Stimulated activated naive CD8-positive, alpha-beta T cell treated with anti-CD3 and anti-CD28 coated beads, Interleukin-15, Interleukin-2, amounts not matched to agents 100 U/mL and 50 U/mL, for 24 hours (primary cell): ENCODE measurements at places on chromosomes 11 and 22.

GRCh38 chr11:129612447-129612961, 203.1 kb upstream of the TMEM45B start:
- DNase-seq: no peak

GRCh38 chr11:97359016-97359415, 969.2 kb downstream of the JRKL start:
- DNase-seq: no peak

GRCh38 chr11:108319541-108320145, 96.8 kb downstream of the ATM start:
- DNase-seq: no peak

DNA sequence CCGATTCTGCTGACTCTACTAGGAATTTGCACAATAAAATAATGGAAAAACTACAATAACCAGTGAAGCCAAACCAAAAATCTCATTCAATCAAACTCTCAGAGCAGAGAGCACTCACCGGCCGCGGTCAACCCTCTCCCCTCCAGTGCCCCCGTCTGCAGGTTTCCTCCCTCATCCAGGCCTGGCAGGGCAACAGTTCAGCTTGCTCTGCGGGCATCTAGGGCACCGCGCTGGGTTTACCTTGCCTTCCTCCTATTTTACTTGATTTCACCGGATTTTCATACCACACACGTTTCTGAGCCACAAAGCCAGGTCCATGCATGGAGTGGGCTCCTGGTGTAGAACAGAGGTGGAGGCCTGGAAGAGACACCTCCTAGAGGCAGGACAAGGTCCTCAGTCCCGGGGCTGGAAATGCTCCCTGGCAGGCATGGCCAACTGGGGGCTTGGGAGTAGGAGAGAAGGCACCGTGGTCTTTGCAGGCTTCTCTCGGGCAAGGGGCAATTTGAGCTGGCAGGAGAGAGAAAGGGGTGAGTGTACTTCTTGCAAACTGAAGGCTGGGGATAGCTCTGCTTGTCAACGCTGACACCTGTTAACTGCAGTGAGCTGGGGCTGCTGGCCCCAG, 938.4 kb downstream of the BRD1 start:
- DNase-seq: no peak

GRCh38 chr22:28408709-28409108, 270.9 kb downstream of the TTC28 start:
- DNase-seq: no peak

DNA sequence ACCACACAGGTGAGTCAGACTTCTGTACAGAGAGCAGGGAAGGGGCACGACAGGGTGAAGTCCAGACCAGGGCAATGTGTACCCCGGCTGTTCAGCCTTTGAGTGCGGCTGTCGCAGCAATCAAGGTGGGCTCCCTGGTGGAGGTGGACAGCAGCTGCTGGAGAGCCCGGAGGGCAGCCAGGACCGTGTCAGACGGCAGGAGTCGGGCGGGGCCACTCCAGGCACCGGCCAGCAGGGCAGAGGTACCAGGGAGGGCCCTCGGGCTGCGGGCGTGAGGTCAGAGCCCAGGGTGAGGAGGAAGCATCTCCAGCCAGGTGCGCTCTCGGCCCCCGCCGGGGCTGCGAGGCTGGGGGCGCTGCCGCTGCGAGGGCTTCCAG, 802 bp upstream of the PIM3 start:
- peak; percentile 60 for DNase-seq

DNA sequence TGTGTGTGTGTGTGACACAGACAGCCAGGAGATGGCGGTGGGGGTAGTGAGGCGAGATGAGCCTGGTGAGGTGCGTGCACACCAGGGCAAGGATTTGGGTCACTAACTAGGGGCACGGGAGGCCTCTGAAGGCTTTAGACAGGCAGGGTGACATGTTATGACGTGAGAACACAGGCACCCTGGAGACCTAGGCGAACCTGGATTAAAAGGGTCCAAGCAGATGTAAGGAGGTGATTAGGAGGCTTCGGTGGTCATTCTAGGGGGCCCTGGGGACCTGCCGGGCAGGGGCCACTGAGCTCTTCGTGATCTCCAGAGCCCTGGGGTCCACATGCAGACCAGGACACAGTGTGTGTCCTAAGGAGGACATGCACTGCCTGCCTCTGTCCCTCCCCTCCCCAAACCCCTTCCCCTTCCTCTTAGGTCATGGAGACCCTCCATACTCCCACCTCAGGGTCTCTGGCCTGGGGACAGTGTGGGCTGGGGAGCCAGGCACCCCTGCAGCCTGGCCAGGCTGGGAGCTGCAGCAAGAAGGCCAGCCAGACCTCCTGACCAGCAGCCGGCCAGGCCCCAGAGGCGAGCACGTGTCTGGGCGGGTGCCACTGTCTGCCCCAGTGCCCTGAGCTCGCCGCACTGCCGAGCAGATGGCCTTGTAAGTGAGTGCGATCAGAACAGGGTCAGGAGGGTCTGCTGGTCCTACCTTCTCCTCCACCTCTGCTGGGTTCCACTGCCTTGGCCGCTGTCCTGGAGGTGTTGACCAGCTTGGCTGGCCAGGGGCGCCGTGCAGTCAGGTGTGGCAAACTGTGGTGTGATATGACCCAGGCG, 32.1 kb downstream of the IFT27 start:
- no peak for DNase-seq

- DNase-seq: no peak
Observed at GRCh38 chr11:68322052-68322430, 9.7 kb downstream of the LRP5 start.

DNA sequence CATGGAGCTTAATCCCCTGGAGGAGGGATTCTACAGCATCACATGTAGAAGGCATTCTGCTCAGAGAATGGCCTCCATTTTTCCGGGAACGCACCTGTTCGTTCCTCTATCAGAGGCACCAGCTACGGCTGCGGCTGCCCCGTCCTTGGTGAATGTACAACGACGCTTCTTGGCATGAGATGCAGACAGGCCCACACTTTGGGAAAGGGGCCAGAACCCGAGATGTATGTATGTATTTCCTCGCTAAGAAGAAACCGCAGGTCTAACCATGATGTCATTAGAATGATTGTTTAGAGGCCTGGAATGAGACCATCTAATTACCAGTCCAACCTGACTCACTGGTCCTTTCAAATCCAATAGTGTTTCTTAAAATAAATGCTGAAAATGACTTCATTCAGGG, 1293.4 kb downstream of the TBC1D22A start:
- DNase-seq: no peak

GRCh38 chr11:134725716-134726639, 313.9 kb upstream of the B3GAT1 start:
- no peak for DNase-seq
